ENCODE measurements at places on chromosomes 3 and 15.

DNA sequence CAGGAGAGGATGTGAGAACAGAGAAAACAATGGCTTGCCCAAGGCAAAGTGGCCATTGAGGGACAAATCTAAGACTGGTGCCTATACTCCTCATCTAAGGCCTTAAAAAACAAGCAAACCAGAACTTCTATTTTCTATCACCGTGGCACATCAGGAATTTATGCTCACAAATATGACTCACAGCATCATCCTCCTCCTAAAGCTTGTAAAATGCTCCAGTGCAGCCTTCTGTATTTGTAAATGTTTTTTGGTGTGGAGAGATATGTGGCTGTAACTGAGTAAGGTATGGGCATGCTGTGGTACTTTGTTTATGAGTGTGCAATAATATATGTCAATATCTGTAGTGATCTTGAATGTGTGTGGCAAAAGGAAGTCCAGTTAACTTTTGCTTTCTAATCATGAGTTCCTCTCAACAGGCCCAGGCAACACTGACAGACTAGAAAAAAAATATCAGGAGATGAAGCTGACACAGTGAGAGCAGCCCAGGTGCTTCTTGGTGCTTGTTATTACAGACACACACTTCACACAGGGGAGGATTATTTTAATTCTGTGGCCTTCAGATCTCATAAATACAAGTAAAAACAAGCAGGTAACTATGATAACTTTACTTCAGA lies 60.3 kb downstream of the CTNNB1 start:
- DNase-seq = no peak
- H3K4me3 ChIP-seq = no peak overlapping the region
- H3K36me3 ChIP-seq = no peaks in the 10 kb centered on the region
- no peak overlapping the region for H3K27ac ChIP-seq

DNA sequence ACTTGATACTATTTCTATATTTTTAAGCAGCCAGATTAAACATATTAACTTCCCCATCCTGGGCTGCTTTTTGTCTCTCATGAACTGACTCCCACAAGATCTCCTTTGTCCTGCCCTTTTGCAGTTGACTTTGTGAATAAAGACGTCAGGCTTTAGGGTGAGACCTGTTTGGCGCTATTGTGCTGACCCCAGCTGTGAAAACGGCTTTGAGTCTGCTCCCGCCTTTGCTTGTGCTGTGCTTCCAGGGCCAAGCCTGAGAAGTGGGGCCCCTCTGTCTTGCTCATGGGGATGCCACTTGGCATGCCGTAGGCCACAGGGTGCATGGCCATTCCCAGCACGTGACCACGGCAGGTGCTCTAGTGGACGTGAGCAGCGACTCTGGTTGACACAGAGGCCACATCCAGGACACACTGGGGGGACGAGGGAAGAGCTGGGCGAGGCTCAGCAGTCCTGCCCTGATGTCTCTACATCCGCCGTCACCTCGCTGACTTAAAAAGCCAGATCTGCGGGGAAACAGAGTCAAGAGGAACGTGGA lies 268.9 kb upstream of the LYSMD4 start:
- DNase-seq = no peak
- H3K36me3 ChIP-seq = no peaks in the 10 kb centered on the region
- H3K27me3 ChIP-seq = no peaks in the 10 kb centered on the region
- H3K4me3 ChIP-seq = no peak overlapping the region
- H3K4me1 ChIP-seq = no peaks in the 10 kb centered on the region

DNA sequence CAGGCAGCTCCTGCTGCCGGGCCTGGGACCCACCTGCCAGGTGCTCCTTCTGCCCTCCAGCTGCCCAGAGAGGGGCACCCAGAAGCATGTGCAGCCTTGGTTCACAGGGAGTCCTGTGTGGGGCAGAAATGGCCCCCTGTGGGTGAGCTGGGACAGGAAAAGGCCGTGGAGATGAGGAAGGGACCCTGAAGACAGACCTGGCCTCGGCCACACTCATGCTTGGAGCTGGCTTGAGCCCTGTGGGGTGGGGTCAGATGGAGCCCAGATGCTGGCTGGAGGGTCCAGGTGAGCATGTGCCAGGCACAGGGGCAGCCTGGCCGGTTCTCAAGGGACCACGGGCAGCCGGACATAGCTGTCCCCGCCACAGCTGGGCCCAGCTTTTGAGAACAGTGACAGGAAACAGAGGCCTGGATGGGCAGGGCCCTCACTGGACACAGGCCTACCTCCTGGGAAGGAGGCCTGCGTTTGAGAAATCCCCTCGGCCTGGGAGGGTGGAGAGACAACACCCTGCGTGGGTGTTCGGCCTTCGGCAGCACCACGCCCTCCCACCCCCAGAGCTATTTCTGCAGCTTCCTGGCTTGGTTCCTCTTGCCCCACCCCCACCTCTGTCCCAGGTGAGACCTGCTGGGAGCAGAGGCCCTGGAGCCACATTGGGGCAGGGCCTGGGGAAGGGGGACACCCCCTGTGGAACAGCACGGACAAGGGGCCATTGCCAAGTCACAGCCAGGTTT lies 132.6 kb upstream of the MEF2A start:
- H3K4me1 ChIP-seq = peaks cover 8% of the 10 kb centered on the region
- no peak overlapping the region for H3K4me3 ChIP-seq
- no peaks in the 10 kb centered on the region for H3K36me3 ChIP-seq
- no peak for DNase-seq
- no peaks in the 10 kb centered on the region for H3K27me3 ChIP-seq
- H3K27ac ChIP-seq = no peak overlapping the region

DNA sequence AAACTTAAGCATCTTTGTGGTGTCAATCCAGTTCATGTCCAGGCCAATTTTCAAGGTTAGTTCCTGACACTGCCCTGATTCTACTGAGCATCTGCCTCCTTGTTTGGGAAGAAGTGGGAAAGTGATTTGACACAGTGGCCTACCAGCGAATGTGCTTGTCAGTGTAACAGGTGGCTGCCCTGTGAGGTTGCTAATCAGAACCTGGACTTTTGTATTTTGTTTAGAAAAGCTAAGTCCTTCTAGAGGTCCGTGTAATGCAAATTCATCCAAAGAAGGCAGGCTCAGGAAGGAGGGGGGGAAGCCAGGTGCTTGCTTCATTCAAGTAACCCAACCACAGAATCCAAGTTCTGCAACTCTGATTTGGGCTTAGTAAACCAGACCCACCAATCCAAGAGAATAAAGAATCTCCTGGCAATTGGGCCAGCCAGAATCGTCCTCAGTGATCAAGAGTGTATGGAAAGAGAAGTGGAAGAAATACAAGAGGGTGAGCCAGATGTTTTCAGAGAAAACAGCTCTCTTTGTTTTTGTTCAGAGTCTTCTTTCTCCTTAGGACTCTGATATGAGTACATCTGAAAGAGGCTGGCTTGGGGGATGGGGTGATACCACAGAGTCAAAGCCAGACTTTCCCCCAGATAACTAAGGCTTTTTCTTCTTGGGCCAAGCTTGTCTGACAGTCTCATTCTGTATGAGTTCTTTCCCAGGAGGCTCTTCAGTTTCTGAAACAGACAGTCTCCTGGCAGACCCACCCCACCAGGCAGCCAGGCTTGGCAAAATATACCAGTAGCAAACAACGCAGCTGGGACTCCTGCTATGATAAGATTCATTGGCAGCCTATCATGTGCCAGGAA lies 508.9 kb upstream of the TBL1XR1 start:
- H3K36me3 ChIP-seq = no peaks in the 10 kb centered on the region
- H3K27me3 ChIP-seq = no peaks in the 10 kb centered on the region
- DNase-seq = no peak
- no peak overlapping the region for H3K27ac ChIP-seq
- no peak overlapping the region for H3K4me3 ChIP-seq

DNA sequence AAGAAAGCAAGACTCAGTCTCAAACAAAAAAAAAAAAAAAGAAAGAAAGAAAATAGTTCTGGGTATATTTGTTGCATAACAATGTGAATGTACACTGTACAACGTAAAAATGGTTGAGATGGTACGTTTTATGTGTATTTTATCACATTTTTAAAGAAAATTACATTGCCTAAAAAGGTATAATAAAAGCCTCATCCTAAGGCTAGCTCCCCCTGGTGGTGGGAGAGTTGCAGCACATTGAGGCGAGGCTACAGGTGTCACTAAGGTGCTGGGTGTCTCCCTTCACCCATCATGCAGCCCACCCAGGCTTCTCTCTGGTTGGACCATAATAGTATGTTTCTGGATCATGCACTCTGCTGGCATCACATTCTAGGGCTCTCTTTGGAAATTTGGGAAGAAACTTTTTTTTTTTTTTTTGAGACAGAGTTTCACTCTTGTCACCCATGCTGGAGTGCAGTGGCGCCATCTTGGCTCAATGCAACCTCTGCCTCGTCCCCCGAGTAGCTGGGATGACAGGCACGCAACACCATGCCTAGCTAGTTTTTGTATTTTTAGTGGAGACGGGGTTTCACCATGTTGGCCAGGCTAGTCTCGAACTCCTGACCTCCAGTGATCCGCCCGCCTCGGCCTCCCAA lies 12.4 kb upstream of the RAB11A start:
- H3K36me3 ChIP-seq = no peaks in the 10 kb centered on the region
- no peak for DNase-seq
- no peak overlapping the region for H3K27ac ChIP-seq
- H3K27me3 ChIP-seq = no peaks in the 10 kb centered on the region
- H3K4me3 ChIP-seq = no peak overlapping the region

- no peaks in the 10 kb centered on the region for H3K4me1 ChIP-seq
- no peaks in the 10 kb centered on the region for H3K27me3 ChIP-seq
- no peaks in the 10 kb centered on the region for H3K36me3 ChIP-seq
Observed at GRCh38 chr3:190258634-190259033, 63.6 kb downstream of the CLDN1 start.

DNA sequence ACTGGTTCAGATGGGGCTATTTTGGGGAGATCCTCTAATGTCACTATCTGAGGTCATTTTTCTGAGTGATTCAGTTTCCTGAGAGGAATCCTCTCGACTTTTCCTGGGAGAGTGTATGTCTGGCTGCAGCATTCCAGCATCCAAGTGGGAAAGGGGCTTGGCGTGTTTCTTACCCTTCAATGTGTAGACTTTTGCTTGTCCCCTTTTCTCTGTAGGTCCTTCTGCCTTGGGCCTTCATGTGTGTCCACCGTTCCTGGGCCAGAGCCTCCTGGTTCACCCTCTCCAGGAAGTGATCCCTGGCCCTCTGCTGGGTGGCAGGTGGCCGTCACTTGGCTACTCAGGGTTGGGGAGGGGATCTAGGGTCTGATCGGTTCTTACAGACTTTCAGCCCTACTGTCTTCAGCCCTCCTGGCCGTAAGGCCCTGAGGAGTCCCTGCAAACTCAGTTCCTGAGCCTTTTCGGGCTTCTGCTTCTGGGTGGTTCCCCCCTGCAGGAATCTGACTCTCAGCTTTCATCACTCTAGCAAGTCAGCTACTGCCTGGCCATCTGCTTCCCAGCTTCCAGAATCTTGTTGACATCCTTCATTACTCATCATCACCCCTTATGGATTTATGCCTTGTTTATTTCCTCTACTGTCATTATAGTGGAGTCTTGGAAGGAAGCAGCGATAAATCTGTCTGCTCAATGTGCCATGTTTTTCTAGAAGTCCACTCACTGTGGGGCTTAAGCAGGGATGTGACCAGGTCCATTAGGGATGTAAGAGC lies 36.5 kb downstream of the GOLGA6L10 start:
- no peaks in the 10 kb centered on the region for H3K4me1 ChIP-seq
- H3K36me3 ChIP-seq = no peaks in the 10 kb centered on the region
- H3K27me3 ChIP-seq = no peaks in the 10 kb centered on the region
- H3K27ac ChIP-seq = no peak overlapping the region
- DNase-seq = no peak

DNA sequence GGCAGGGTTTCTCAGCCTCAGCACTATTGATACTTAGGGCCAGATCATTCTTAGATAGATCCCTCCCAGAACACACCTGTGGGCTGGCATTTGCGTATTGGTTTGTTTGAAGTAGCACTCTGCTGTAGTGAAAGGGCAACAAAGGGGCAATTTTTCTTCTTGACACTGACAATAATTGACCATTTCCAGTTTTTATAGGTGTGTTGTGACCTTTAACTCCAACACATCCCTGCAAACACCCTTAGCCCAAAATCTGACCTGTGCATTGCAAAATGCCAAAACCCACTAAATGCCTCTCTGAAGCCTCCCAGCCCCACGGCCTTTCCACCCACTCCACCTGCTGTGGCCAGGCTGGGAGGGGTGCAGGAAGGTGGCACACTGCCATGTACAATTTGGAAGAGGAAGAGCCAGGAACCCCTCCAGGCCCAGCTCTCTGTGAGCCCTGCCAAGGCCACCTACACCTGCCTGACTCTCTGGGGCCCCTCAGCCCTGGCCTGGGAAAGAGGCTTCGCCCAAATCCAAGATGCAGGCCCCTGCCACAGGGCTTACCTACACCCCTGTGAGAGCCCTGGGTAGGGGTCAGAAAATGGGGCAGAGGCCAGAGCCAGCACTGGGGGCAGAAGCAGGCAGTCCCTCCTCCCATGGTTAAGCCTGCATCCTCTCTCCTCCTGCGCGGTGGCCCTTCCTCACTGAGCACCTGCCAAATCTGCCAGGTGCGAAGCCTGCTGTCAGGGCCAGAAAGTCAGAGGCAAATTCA lies 9.6 kb upstream of the CYP11A1 start:
- DNase-seq = no peak
- no peaks in the 10 kb centered on the region for H3K27me3 ChIP-seq
- H3K4me3 ChIP-seq = no peak overlapping the region
- H3K36me3 ChIP-seq = no peaks in the 10 kb centered on the region

GRCh38 chr15:64905119-64905831 lies 6.4 kb upstream of the ANKDD1A start:
- no peak overlapping the region for H3K27ac ChIP-seq
- no peaks in the 10 kb centered on the region for H3K4me1 ChIP-seq
- no peaks in the 10 kb centered on the region for H3K36me3 ChIP-seq
- no peak overlapping the region for H3K4me3 ChIP-seq

GRCh38 chr3:70476174-70476573 lies 163.7 kb upstream of the MDFIC2 start:
- H3K4me3 ChIP-seq = no peak overlapping the region
- H3K36me3 ChIP-seq = no peaks in the 10 kb centered on the region
- H3K4me1 ChIP-seq = no peaks in the 10 kb centered on the region
- H3K27me3 ChIP-seq = no peaks in the 10 kb centered on the region

- no peaks in the 10 kb centered on the region for H3K4me1 ChIP-seq
- DNase-seq = no peak
- H3K4me3 ChIP-seq = no peak overlapping the region
- no peaks in the 10 kb centered on the region for H3K36me3 ChIP-seq
Observed at GRCh38 chr3:141346007-141346406, 22.3 kb upstream of the ZBTB38 start.

DNA sequence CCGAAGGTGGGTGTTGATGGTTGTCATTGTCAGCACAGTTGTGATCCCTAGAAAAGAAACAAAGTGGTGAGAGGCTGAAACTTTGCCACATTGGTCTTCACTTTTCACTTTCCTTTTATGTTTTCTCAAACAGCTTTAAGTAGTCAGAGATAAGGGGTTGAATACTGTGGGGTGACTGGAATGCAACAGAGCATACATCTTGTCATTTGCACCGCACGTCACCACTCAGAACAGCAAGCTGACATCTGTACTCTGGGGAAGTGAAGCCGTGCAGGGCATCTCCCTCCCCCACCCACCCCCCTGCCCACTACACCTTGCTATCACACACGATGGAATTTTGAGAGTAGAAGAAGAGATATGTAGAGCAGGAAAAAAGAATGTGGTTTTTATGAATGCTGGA lies 211.7 kb downstream of the GABRB3 start:
- DNase-seq = no peak
- no peak overlapping the region for H3K27ac ChIP-seq
- no peak overlapping the region for H3K4me3 ChIP-seq
- H3K4me1 ChIP-seq = no peaks in the 10 kb centered on the region
- H3K27me3 ChIP-seq = no peaks in the 10 kb centered on the region

Measured in Panc1 (cell line).